Fibroblast of skin of back (primary cell): ENCODE measurements at places on chromosomes 4 and X.

DNA sequence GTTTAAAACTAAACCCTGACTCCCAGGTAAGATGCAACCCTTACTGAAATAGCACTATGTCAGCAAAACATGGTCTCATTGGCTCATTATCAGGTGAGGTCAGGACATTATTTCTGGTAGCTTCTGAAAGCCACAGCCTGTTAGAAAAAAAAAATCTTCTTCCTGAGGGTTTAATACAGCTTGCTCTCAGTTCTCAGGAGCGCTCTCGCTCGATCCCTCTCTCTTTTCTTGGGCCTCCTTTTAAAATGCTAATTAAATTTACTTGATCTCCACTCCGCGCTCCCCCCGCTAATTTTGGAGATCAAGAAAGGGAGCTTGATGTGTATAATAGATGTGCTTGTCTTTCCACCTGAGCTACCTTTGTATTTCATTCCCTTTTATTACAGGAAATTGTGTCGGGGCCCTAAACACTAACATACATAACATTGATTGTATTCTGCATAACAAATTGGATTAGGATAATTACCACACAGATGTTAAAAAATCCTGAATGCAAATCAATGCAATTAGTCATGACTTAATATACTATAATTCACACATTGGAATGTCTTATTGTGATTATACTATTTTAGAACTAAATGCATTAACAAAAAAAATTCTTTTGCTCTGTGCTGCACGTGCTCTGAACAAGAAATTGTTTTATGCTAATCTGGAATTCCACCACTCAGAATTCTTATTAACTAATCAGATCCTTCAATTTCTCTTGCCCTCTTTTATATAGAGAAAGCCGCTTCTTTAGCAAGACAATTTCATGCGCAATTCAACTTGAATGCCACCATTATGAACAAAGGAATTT is 101.6 kb upstream of the TEX13D start:
- no peak for DNase-seq

DNA sequence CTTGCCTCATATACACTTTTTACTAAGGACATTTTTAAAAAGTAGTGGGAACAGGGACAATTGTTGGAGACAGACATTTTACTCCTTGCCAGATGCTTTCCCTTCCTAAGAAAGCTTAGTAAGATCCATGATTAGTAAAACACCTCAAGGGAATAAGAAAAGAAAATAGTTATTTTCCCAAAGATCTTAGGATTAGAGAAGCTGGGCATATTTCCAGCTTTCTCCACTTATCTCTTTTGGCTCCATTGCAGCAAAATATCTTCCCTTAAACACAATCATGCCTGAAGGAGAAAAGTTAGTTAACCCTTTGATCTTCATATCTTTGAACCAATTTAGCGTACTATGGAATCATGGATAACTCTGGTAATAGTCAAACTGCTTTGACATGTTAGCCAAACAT is 257.9 kb downstream of the PCDH18 start:
- DNase-seq, result peak; percentile 77

DNA sequence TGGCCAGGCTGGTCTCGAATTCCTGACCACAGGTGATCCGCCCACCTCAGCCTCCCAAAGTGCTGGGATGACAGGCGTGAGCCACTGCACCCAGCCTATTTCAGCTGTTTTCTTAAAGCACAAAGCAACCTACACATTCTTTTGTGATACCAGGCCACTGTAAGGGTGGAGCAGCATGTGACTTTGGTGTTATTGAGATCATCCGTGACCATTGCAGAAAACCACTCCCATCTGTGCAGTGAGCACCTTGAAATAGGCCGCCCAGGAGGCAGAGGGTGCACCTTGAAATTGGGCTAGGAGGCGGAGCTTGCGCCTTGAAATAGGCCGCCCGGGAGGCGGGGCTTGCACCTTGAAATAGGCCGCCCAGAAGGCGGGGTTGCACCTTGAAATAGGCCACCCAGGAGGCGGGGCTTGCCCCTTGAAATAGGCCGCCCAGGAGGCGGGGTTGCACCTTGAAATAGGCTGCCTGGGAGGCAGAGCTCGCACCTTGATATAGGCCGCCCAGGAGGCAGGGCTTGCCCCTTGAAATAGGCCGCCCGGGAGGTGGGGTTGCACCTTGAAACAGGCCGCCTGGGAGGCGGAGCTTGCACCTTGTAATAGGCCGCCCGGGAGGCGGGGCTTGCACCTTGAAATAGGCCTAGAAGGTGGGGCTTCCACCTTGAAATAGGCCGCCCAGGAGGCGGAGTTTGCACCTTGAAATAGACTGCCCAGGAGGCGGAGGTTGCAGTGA is 9.0 kb upstream of the SLC25A6 start:
- DNase-seq, result no peak

DNA sequence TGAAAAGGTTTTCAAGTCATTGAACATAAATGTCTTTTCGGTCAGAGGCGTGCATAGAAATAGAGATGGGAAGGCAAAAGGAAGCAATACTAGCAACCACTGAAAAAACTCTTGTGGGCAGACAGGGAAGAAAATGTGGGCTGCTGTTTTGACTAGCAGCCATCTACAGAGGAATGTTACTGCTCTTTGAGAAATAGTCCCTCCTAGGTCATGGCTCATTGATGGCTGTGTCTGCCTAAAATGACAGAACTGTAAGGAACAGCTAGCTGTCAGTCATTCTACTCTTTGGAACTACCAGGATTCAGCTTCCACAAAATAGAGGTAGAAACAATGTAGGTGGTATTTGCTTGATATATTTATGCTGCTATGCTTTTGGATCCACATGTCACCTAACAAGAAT is 26.9 kb upstream of the TMPRSS11B start:
- DNase-seq, result peak; percentile 7

GRCh38 chr4:6641971-6642320 is 1.5 kb downstream of the MRFAP1 start:
- DNase-seq, result peak; percentile 27

DNA sequence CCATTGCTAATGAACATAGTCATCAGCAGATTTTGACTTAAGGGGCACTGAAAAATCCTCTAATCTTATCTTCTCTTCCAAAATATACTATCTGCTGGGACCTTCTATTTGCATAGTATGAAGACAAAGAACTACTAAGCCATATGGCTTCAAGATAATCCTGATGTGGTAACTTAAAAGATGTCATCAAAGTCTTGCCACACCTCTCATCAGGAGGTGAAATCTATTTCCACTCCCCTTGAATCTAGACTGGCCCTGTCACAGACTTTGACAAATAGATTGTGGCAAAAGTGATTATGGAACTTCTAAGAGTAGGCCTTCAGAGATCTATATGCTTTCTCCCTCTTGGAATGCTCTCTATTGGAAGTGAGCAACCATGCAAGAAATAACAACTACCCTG is 27.3 kb upstream of the TET2 start:
- DNase-seq, result no peak

DNA sequence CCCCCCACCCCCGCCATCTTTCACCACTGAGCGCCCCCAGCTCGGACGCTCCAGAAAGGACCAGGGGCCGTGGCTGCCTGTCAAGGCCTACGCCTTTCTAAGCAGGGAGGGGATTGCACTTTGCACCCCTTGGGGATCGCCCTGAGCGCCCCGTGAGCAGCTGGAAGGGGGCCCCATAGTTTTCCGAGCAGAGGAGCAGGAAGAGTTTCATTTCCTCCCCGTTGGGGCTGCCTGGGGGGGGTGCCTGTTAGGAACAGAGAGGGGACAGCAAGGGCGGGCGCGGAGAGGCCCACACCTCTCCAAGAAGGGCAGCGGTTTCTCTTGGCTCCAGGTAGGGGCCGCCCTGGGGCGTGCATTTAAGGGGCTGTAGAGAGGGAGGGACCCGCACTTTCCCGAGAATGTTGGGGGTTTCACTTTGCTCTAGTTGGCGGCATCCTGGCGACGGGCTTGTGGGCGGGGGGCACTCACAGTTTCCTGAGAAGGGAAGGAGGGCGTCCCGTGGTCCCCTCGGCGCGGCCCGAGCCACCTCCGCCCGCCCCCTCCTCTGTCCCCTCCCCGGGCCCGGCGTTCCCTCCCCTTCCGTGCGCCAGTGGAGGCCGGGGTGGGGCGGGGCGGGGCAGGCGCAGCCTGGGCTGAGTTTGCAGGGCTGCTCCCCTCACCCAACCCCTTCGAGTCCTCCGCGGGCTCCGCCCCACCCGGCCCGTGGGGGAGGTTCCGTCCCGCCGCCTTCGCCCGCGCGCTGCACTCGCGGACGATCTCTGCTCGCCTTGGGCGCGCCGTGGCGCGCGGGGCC is 82.3 kb upstream of the CD99 start:
- DNase-seq, result peak; percentile 83

GRCh38 chrX:11890836-11891514 is 132.9 kb downstream of the MSL3 start:
- no peak for DNase-seq

GRCh38 chr4:147590249-147590920 is 26.8 kb upstream of the TMEM184C start:
- peak; percentile 77 for DNase-seq

- DNase-seq, result no peak
Measured at GRCh38 chr4:141656031-141656430, 19.6 kb downstream of the IL15 start.

DNA sequence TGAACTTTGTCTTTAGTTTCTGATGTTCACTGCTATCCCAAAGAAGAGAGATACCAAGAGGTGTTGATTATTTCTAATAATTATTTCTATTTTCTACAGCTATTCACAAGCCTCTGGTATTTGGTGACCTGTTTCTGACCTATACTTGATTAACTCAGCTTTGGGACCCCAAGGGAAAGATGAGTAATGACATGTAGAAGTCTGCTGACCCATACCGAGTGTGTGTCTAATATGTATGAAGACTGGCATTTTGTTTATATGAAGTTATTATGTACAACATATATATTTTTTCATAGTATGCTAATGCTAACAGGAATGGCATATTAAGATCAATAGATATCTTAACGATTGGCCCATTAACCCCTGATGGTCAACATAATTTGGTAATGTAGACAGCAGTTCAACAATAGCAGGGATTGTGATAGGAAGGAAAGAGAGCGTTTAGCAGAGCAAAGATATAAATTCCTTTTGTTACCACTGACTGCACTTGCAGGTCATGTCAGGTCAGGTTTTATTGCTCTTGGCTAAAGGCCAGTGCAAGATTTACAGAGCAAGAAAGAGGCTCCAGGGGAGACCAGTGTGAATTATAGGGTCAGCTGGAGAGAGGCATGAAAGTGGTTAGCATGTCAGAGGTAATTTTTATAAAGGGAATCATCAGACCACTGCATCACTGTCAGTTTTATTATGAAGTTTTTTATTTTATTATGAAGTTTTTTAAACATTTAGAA is 94.7 kb upstream of the DIPK2B start:
- peak; percentile 33 for DNase-seq

DNA sequence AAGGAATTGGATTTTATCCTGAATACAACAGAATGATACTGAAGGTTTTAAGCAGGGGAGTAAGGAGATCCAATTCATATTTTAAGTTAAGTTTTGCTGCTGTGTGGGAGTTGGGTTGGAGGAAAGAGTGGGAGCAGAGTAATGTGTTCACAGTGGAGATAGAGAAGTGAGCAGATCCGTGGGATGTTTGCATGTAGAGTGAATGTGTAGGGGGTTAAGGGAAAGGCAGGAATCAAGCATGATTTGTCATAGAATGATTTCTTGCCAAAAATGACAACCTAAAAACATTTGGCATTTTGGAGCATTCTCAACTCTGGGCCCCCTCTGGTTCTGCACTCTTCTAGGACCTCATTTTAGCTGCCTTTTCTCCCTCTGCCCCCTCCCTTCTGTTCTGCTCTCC is 76.6 kb downstream of the ARHGAP10 start:
- DNase-seq, result peak; percentile 19

DNA sequence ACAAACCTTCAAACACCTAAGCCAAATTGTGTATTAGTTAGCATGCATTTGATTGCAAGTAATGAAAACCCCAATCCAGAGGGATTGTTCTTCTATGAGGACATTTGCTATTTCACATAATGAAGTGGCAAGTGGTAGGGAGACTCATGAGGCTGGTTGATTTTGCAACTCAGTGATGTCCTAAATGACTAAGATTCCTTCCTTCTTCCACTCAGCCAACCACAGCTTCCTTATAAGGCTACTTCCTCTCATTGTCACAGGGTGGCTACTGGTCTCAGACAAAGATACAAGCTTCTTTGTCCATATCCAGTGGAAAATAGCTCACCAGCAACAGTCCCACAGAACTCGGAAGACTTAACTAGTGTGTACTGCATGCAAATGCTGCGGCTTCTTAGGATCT is 5.3 kb upstream of the OTC start:
- DNase-seq, result peak; percentile 70

DNA sequence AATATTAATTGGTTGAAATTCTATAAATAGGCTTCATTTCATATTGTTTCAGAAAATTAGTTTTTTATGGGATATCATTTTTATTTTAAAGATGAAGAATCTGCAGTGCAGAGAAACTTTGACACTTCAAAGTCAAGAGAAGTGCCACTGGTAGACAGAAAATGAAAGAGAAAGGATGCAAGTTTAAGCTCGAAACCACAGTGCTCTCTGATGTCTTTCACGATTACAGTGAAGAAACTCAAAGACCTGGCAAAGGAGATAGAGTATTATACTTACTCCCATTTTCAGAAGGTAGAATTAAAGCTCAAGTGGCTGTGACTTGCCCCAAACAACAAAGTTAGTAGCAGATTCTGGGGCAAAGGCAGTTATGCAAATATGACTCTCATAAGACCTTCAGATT is 745.4 kb downstream of the TECRL start:
- no peak for DNase-seq

GRCh38 chrX:108059801-108060200 is 14.9 kb downstream of the VSIG1 start:
- no peak for DNase-seq

DNA sequence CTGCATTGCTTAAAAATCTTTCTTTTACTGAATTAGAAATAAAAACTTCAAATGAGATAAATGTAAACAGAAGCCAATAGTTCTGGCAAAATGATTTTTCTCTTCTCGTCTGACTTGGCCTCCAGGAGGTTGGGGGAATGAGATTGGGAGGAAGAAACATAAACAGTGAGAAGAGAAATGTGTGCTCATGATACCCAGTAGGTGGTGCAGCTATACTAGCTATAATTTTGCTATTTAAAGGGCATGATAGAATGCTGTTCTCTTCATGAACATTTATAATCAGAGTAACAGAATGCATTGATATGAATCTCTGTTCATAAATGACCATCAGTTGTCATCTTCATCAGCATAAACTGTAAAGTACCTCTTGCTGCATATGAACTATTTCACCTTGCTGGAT is 85.5 kb downstream of the TACR3 start:
- DNase-seq, result no peak
